RPMI7951 (cell line): ENCODE measurements at places on chromosomes 1 and 21. TPM values are rescaled to one million over a fixed set of nuclear protein-coding genes. Genes with fewer than 3 reads are reported as not detected.

Gene DIPK1A
- 18.3 and 21.3 TPM in 2 replicates for total RNA-seq

Gene KCNK1
- 0.12 TPM in 1 of 2 replicates, not detected in the other for total RNA-seq

Gene MX1
- 12.3 and 15.4 TPM in 2 replicates for total RNA-seq

Gene NCF2
- not detected in 2 replicates for total RNA-seq

Gene SH2D1B
- 0.10 and 0.12 TPM in 2 replicates for total RNA-seq

Gene HJV
- total RNA-seq: 0.12 TPM in 1 of 2 replicates, not detected in the other

Gene ITLN2
- total RNA-seq: not detected in 2 replicates

Gene NHLH1
- not detected in 2 replicates for total RNA-seq

Gene PITHD1
- total RNA-seq: 42.3 and 47.0 TPM in 2 replicates

Gene KRTAP21-2
- not detected in 2 replicates for total RNA-seq

Gene CITED4
- 0.72 and 1.1 TPM in 2 replicates for total RNA-seq

Gene OR2L13
- total RNA-seq: not detected in 2 replicates

Gene GRHL3
- total RNA-seq: not detected in 2 replicates

Gene RNU1-3
- total RNA-seq: under 0.01 TPM in 1 of 2 replicates, not detected in the other

Gene REG4
- total RNA-seq: not detected in 2 replicates

Gene ENAH
- 47.5 and 53.3 TPM in 2 replicates for total RNA-seq

Gene SPRR1A
- not detected in 2 replicates for total RNA-seq
